CD4-positive, alpha-beta T cell treated with Interleukin-4 for 4 hours (primary cell): ENCODE measurements at places on chromosomes 16 and 17.
A peak's percentile ranks its signal among the peaks of the same experiment; 100 is the strongest.

DNA sequence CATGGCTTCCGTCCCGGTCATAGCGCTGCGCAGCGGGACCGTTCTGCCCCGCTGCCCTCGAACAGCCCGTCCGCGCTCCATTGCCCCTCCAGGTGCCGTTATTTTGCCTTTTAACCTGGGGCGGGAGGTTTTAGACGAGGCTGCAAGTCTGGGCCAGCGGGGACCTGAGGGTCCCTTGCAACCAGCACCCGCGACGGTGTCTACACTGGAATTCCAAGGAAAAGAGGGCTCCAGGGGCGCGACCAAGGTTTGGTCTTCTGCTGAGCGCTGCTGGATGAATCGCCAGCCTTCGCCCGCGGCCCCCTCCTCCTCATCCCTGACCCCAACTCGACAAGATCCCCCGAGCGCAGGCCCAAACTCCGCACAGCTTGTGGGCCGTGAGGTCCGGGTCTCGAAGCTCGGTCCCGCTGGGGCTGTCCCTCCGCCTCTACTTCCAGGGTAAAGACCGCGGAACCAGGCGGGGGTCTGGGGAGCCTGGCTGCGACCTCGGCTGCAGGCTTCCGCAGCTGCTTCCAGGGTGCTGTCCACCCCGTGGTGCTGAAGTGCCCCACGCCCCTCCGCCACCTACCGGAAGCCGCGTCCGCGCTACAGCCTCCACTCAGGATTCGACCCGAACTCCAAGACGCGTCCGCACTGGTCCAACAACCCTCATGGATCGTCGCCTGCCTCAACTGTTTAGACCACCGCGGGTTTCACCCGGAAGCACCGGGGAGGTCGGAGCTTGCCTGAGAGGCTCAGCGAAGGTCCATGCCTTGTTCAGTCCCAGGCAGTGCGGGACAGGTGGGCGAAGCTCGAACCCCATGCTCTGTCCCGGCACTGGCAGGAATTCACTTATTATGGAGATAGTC is 10.1 kb upstream of the CA4 start:
- DNase-seq = peak; percentile 47

- DNase-seq = no peak
Observed at GRCh38 chr17:67863624-67864247, 38.4 kb downstream of the BPTF start.

GRCh38 chr17:38322897-38323296 is 20.9 kb downstream of the GPR179 start:
- no peak for DNase-seq

DNA sequence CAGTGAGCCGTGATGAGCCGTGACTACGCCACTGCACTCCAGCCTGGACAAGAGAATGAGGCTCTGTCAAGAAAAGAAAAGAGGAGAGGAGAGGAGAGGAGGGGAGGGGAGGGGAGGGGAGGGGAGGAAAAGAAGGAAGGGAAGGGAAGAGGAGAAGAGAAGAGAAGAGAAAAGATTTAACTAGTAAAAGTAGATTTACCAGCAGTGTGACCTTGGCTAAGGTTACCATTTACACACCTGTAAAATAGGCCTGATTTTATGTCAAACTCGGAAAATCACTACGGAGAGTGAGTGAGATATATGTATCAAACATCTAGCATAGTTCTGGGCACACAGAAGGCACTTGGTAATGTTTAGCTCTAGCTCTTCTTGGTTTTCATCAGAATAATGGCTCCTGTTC is 109.2 kb downstream of the LYRM1 start:
- DNase-seq = no peak

- no peak for DNase-seq
Observed at GRCh38 chr17:4998732-4999429, 1.1 kb downstream of the KIF1C start.

GRCh38 chr16:75486676-75487313 is 8.4 kb downstream of the CHST6 start:
- no peak for DNase-seq

DNA sequence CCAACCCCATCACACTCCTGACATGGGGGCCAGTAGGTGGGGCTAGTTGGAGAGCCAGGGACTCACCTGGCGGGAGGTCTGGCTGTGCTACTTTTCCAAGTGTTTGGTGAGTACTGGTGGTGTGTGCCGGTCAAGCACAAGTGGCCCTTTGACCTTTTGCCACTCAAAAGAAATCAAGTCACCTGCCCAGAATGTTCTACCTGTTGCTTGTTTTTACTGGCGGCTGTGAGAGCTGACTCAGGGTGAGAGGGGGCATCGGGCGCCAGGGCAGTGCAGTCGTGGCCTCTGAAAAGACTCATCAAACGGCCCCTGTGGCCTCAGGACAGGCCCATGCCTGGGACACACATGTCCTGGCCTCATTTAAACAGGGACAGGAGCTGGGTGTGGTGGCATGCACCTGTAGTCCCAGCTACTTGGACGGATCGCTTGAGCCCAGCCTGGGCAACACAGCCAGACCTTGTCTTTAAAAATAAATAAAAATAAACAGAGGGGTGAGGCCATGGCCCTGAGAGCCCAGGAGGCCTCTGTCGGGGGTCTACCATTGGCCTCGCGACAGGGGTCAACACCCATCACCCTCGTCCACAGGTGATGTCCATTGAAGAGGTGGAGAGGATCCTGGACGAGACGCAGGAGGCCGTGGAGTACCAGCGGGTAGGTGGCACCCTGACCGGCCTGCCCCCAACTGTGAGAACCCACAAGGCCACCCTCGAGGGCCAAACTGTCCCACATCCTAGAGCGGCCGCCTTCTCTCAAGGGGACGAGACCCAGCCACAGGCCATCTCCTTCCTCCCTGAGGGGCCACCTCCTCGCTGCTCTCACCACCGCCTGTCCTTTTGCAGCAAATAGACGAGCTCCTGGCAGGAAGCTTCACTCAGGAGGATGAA is 5.0 kb downstream of the CHMP6 start:
- DNase-seq = no peak

- DNase-seq = peak; percentile 39
Observed at GRCh38 chr17:50198026-50198669, 3.3 kb downstream of the COL1A1 start.

GRCh38 chr17:7285679-7286078 is 4.2 kb downstream of the SLC2A4 start:
- DNase-seq = no peak

DNA sequence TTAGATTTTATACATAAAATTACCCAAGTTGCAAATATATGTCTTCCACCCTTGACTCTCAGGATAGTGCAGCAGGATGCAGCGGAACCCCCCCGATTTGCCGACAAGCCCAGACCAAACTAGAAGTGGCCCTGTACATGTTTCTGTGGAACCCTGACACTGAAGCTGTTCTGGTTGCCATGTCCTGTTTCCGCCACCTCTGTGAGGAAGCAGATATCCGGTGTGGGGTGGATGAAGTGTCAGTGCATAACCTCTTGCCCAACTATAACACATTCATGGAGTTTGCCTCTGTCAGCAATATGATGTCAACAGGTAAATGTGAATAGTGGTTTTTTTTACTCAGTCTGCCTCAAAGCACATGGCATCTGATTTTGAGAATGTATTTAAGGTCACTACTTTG is 70.7 kb downstream of the OMG start:
- DNase-seq = no peak

DNA sequence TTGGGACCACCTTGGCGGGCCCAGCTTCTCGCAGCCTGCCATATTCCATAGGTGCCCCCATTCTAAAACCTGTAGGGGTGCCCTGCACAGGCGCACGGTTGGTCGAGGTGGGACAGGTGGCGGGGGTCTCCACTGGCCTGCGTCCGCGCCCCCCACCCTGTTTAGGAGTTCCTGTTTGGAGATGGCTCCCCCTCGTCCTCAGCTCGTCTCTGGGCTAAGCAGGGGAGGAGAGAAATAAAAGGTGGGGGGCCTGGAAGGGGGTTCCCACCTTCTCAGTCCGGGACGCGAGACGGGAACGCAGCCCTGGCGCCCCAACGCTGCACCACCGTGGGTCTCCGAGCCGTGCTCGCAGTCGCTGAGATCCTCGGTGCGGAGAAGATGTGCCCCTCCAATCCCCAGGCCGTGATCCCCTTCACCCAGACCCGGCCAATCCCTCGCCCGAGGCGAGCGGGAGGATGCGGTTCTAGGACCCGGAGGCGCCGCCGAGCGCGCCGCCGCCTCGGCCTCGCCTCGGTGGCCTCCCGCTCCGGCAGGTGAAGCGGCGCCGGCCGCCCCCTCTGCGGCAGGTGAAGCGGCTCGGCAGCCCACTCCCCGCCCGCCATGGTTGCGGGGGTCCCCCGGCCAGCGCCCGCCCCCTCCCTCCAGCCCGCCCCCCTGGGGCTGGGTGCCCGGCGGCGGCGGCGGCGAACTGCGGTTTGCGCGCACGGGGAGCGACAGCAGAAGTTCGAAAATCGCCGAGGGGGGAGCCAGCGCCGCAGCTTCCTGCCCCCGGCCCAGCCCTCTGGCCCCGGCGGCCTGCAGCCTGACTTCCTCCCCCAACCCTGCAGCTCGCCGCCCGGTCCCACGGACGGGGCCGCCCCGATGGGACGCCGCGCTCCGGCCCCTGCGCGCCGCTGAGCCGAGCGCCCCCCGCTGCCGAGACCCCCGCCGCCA is at the start of gene FMNL1:
TSS of gene FMNL1 (plus strand) at position 805 of the 933 bp plus-strand sequence. CDS start 240 bp downstream, outside the sequence.
- peak; percentile 57 for DNase-seq

- no peak for DNase-seq
Observed at GRCh38 chr17:46831573-46832330, 13.3 kb upstream of the WNT3 start.

- no peak for DNase-seq
Observed at GRCh38 chr16:72959301-72959996, 88.5 kb downstream of the ZFHX3 start.

DNA sequence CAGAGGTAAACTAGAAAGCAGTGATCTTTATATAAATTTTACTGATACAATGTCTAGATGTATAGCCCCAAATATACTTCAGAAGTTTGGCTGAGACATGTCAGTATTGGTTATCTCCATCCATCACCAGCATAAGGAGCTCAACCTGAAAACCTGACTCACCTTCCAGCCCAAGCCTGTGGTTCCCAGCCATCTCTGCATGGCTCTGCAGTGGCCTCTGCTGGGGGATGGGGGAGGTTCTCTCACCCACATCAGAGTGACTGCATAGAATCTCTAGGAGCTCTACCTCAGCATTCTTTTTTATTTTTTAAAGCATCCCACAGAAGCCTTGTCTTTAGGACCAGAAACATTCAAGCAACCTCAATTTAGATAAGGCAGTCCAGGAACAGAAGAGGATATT is 27.3 kb downstream of the USP7 start:
- DNase-seq = peak; percentile 80

DNA sequence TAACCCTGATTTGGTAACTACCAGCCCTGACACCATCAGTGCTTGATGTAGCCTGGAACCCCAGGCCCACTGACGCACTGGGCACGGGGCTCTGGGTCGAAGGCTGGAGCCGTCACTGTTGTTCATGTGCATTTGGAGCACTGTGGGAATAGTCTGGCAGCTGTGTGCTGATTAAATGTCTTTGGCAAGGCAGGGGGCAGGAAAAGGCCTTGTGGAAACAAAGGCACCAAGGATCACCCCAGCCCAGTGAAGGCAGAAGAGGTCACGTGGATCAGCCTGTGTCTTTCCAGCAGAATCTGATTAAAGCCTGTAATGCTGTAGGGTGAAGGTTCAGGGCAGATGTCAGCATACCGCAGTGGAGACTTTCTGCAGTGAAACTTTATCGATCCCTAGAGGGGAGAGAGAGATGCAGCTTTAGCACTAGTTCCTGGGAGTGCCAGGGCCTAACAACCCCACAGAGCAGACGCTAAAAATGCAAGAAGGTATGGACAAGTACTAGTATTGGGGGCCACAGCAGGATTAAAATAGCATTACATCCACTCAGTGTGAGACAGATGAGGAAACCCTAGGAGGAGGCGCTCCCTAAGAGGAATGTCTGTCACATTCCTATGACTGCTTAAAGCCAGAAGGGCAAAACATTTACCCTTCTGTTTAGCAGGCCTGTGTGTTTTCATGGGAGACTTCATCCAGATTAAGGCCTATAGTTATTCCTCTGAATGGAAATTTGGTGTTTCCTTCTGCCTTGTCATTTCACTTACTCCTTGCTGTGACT is 9.7 kb downstream of the ZNHIT3 start:
- DNase-seq = no peak

GRCh38 chr16:576197-576822 is 6.5 kb downstream of the PIGQ start:
- no peak for DNase-seq

DNA sequence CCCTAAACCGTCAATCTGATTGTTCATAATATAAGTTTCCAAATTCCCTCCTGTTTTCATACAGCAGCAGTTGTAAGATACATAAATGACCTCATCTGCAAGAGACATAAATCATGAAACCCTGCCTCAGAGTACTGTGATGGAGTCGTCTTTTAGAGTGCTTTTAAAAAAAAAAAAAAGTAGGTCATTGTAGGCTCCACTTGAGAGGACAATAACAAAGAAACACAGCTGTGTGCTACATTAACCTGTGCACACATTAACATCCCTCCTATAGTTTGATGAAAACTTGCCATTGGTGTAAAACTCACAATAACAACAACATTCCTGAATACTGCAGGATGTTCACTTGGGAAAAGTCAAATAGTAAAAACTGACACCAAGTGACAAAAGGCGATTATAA is 56.5 kb downstream of the XPO6 start:
- DNase-seq = no peak
